Central memory CD4-positive, alpha-beta T cell (primary cell): ENCODE measurements at places on chromosomes 16 and 17.
A peak's percentile ranks its signal among the peaks of the same experiment; 100 is the strongest.

GRCh38 chr16:19703172-19703889, 14.7 kb downstream of the KNOP1 start:
- DNase-seq, result no peak

GRCh38 chr17:14014657-14015056, 54.6 kb upstream of the COX10 start:
- no peak for DNase-seq

DNA sequence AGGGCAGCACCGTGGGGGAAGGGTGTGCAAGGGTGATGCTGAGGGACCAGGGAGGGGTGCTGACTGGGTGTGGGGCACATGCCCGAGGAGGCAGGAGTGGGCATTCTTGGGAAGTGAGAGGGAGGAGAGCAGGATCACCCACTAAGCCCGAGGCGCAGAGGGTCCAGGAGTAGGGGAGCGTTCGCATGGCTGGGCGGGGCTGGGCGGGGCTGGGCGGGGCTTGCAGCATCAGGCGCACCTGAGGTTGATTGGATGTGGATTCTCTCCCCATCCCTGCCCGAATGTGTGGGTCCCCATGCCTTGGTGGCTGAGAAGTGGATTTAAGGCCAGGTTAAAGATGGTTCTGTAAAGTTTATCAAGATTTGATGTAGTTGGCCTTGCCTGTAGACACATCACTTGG, 14.2 kb downstream of the BANP start:
- DNase-seq, result no peak

- DNase-seq, result peak; percentile 5
Observed at GRCh38 chr17:69326377-69327059, 415 bp downstream of the ABCA5 start.

GRCh38 chr16:84454611-84455010, 49.8 kb downstream of the MEAK7 start:
- no peak for DNase-seq

DNA sequence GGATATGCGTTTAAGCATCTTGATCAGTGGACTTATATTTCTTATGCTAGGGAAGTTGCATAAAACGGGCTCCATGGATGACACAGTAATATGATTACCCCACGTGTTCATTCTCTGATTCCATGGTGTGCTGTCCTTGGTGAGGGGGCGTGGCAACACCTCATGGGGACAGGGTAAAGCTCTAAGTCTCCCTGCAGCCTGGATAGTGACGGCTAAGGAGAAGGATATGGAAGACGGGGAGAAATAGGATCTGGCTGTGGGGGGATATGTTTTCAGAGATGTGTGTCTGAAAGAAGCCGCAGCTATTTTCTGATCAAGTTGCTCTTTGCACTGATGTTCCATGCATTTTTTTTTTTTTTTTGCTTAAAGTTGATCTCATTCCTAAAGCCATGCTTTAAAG, 84.3 kb downstream of the MARCHF10 start:
- DNase-seq, result no peak

GRCh38 chr16:83945587-83945986, 7.5 kb upstream of the OSGIN1 start:
- no peak for DNase-seq

DNA sequence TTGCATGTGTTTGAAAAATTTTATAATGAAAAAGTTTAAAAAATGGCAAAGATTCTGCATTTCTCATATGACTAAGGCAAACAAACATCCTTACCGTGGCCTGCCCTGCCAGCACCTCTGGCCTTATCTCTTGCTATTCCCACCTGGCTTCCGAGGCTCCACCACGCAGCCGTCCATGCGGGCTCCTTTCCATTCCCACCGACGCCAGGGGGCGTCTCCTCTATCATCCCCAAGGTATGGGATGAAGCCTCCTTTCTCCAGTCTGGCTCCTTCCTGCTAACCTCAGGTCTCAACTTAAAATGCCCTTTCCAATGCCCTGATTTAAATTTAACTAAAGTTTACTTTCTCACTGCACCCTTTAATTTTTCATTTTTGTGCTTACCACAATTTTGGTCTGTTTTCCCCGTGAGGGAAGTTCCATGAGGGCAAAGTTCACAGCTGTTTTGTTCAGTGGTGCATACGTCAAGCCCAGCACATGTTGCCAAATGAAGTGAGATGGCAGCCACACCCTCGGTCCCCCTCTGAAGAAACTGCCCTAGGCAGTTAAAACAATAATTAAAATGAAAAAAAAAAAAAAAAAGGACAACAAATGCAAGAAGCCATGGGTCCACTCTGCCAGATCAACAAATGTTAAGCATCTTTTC, 13.3 kb upstream of the SDK2 start:
- DNase-seq, result no peak

GRCh38 chr16:22969567-22969966, 155.6 kb downstream of the HS3ST2 start:
- no peak for DNase-seq

DNA sequence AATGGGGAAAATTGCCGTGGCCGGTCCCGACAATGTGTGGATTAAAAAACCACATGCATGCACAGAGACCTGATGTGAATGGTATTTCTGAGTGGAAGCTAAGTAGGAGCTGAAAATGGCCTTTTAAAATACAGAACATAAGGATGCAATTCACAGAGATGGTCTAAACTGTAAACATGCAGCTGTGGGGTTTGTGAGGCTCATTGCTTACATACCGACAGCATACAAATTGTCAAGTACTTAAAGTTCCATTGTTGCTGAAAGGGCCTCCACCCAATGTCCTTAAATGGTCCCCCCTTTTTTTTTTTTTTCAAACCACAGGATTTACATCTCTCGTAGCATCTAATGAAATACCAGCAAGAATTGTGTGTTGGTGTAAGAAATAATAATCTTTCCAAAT, 523.2 kb downstream of the MAF start:
- no peak for DNase-seq

DNA sequence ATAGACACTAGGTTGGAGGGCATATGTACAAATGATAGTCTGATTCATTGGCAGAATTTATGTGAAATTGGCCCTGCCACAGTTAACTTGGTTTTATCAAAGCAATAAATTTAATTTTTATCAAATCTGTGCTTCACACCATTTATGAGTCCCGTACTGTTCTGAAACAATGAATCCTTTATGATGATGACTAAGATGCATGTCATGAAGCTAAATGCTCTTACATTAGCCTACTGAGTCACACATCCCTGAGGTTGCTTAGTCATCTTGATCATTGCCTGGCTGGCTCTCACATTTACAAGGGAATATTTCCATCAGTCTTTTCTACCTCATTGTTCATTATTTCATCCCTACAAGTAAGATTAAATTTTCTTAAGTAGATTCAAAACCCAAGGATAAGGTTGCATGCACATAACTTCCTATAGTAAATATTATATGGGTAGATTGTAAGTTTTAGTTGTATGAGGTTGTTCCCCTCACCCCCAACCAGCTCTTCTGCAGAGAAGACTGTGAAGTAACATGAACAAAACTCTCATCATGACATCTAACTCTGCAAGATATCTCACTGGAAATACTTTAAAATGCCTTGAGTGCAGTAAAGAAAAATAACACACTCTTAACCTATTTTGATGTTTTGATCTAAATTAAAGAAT, 170.7 kb downstream of the CYB561 start:
- DNase-seq, result no peak

- DNase-seq, result no peak
Observed at GRCh38 chr17:3966720-3967363, 2.6 kb upstream of the ATP2A3 start.

DNA sequence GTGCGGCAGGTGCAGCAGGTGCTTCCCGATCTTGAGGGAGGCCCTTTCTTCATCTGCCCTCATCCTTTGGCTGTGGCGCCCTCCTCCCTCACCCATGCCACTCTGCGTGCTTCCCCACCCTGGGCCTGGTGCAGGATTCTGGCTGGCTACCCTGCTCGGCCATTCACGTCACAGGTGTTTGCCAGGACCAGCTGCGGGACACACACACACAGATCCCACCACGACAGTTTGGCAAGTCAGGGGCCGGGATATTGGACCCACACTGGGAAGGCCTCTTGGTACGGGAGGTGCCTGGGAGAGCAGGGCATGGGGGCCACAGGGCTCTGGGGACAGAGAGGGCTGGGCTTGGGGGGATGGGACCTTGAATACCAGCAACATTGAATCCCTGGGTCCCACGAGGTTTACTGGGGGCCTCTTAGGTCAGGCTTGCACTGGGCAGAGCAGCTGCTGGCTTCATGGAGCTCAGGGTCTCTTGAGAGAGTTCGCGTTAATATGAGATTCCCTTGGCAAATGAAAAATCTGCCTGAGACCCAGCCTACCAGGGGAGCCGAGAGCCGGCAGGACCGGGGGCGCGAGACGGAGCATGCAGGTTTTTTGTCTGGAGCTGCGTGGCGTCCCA, 15.1 kb downstream of the ADCY7 start:
- no peak for DNase-seq

- DNase-seq, result no peak
Observed at GRCh38 chr16:25828510-25828909, 136.8 kb downstream of the HS3ST4 start.

- no peak for DNase-seq
Observed at GRCh38 chr17:56009795-56010651, 143.3 kb upstream of the ANKFN1 start.

- peak; percentile 99 for DNase-seq
Observed at GRCh38 chr16:75464122-75464918, at the start of gene TMEM170A. Gene TMEM170A, minus strand, starts transcription at chr16:75464689. Its CDS starts 89 bp downstream, at chr16:75464600.

DNA sequence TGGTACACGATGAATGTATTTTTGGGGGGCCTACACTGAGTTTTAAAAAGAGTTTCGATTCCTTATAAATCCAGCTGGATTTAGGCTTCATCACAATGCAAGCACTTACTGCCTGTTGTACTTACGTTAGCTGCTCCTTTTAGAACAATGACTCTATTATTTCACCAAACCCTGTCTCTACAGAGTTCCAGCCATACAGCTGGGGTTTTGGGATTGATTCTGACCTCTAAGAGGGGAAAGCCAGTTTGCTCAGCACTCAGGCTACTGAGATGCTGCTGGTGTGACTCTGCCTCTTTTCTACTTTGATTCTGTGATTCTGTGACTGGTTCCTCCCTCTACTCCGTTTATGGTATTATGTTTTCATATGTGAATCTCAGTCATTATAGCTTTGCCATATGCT, 329.7 kb downstream of the ABCC12 start:
- no peak for DNase-seq

- no peak for DNase-seq
Observed at GRCh38 chr16:8899709-8900317, 17.7 kb downstream of the LITAFD start.

DNA sequence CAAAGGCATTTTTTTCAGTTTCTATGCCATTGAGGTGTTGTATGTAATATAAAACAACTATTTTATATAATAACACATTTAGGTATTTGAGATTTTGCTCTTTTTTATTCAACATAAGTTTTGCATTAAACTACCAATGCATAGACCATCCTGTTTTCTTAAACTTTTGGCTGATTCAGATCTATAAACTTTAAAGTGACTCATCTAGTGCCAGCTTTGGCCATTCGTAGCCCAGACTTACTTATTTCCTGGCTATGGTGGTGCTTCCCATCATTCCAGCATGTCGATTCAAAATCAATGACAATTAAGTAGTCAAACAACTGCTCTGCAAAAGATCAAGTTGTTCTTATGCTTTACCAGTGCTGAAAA, 3.1 kb downstream of the ERI2 start:
- no peak for DNase-seq

DNA sequence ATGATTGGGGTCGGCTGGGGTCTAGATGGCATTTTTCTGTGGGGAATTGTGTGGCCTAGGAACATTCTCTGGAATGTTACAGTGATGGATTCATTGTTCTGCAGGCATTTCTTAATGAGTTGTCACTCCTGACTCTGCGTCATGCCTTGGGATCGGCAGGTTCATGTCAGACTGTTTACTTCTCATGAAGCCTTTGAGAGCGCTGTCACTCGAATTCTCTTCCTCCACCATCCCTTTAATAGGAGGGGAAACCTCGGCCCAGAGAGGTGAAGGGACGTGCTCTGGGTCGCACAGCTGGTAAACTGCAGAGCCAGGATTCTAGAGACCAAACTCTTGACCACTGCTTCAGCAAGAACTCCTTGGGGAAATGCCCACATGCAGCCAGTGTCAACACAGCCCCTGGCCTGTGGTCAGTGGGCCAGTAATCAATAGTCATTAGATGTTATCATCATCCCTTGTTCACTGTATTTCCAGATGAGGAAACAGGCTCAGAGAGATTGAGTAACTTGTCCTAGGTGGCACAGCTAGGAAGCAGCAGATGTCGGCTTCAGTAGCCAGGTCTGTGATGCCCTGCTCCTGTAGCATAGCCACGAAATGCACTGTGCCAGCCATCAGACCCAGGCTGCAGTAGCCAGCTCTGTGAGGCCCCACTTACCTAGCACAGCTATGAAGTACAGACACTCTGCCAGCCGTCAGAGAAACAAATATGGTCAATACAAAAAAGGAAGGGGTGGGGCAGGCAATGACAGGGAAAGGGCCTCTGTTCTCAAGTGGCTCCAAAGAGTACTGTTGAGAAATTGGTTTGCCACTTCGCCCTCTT, 259.0 kb downstream of the CPPED1 start:
- DNase-seq, result no peak

DNA sequence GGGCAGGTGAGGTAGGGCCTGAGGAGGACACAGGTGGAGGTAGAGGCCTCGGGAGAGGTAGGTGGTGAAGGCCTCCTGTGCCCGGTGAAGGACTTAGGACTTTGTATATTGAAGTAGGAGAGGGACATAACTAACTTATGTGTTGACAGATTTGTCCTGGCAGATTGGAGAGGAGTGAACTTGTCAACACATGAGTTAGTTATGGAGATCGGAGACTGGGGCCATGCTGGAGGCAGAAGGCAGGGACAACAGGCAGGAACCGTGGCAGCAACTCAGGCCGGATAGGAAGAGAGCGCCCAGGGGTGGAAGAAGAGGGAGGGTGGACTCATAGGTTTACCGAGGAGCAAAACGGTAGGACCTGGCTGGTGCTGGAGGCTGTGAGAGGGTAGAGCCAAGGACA, 18.4 kb downstream of the GLP2R start:
- DNase-seq, result no peak

- DNase-seq, result no peak
Observed at GRCh38 chr16:70463235-70463634, 8.8 kb downstream of the FCSK start.

DNA sequence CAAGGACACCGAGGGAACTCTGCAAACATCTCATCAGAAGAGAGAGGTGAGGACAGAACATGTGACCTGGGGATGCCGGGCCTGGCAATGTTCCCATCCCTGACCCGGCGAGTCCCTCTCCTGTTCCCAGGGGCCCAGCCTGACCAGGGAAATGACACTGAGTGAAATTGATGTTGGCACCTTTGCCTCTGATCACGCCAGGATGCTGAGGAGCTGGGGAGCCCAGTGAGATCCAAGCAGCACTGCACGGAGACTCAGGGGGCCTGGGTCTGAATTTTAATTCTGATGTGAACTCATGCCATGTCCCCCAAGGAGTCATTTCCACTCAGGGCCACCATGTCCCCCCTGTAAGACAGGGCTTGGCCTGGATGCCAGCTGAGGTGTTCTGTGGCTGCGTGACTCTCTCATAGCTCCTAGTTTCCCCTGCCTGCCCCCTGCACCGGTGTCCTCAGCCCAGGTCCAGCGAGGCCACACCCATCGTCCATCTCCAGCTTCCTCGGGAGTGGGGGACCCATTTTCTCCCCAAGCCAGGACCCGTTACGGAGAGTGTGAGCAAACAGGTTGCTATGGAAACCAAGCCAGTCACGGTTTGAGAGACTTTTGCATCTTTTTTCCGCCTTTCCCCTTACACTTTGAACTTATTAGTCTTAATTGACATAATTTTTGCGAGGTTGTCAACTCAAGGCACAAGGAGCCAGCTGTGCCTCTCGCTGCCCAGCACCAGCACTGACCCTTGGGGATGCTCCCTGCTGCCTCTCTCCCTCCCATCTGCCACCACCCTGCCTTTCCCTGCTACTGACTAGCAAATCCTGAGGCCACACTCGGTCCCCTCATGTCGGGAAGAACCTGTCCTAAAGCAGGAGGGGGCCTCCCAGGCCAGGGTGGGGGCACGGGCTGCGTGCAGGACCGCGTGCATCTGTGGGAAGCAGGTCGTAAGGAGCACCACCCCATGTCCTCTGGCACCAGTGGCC, 150.0 kb downstream of the SDK2 start:
- no peak for DNase-seq
